Fibroblast of skin of right biceps (primary cell): ENCODE measurements at places on chromosomes 12 and 14.

DNA sequence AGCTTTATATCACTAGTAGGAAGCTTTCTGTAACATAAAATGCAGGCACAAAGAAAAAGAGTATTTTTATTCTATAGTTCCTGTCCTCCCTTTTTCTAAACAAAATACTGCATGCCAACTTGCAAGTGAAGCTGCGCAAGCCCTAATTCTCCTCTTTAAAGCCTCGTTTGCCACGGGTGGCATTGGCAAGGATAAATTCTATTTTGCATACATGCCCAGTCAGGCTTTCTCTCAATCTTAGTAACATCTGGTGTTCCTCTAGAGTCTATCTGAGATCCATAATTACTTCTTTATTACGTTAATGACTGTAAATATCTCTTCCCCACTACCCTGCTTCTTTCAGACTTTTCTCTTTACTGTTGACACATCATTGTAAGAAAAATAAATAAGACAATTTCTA is 97.1 kb upstream of the DAAM1 start:
- DNase-seq: no peak

- no peak for DNase-seq
Measured at GRCh38 chr14:96418075-96418474, 26.1 kb downstream of the AK7 start.

GRCh38 chr12:2749580-2749979 is 45.2 kb upstream of the FKBP4 start:
- no peak for DNase-seq

DNA sequence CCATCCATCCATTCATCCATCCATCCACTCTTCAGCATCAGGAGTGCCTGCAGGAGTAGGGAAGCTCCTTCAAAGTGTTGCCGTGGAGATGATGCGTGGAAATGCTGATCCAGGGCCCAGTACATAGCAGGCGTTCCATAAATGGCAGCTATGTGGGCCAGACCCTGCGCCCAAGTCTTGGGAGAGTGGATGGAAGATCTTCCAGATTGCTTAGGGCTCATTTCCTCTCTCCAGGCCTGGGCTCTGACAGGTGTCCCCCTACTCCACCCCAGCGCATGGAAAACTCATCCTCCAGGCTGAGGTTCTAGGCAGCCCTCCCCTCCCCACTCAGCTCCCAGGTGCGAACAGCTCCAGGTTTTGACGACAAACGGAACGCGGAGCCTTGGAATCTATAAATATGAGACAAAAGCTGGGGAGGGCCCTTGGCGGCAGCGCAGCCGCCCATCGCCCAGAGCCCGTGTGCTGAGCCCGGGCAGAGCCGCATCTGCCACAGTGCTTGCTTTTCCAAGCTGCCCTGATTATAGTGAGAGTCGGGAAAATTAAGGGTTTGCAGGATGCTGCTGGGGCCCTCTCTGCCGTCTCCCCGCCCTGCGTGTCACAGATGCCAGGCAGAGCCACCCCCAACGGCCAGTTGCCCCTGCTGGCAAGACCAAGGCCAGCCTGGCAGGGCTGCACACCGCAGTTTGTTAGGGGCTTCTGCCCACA is 1.6 kb downstream of the BEGAIN start:
- DNase-seq: no peak

DNA sequence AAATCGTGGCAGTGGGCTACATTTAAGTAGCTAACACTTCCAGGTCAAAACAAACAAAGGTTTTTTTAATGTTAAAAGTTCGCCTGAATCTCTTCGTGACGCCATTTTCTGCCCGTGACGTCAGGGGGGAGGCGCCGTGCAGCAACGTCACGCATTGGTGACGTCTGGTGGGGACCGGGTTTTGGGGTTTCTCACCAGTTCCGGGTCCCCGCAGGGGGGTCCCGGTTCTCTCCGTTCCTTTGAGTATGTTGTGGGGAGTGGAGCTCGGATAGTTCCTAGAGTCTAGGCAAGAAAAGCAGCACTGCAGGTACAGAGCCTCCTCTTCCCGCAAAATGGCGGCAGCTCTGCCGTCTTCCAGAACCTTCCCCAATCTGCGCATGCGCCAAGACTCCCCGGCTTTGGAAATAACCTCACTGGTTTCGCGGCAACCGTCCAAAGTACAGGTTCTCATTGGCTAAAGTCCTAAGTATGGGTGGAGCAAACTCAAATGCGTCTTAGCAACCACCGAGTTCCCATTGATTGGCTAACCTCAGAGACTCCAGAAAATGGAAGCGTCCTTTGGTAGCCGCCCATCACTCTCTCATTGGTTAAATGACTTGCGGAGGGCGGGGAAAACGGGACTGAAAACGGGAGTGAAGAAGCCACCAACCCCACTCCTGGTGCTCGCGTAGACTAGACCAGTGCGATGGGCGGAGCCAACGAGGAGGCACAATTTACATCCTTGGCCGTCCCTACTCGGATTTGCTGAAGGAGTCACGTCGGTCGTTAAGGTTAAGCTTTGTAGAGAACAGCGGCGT is at the start of gene RBM23:
TSS of gene RBM23 (minus strand) at position 346 of the 797 bp plus-strand sequence.
- peak; percentile 100 for DNase-seq

- DNase-seq: no peak
Measured at GRCh38 chr12:10207136-10207535, 5.5 kb upstream of the GABARAPL1 start.

DNA sequence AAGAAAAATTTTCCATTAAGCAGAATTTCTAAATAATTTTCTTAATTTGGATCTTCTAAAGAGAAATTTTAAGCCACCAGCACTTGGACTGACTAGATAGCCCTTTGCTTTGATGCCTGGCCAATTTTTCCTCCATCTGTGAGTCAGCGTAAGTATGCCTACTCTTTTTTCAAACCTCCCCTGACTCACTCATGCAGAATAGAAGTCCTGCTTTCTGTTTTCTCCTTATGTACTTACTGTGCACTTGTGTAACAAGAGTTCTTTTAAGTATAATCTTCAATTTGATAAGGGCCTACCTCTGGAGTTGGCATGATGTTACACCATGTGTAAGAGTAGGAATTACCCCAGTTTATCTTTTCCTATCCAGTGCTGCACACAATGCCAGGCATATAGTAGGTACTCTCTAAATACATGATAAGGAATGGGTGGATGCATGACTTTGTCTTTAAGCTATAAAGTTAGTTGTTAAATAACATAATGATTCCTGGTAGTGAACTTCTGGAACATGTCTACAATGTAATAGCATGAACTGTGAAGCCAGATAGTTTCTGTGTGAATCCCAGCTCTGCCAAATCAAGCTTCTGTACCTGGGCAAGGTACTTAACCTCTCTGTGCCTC is 329.6 kb downstream of the TMTC2 start:
- peak; percentile 82 for DNase-seq

- no peak for DNase-seq
Measured at GRCh38 chr12:56816491-56816890, 53.4 kb downstream of the HSD17B6 start.

DNA sequence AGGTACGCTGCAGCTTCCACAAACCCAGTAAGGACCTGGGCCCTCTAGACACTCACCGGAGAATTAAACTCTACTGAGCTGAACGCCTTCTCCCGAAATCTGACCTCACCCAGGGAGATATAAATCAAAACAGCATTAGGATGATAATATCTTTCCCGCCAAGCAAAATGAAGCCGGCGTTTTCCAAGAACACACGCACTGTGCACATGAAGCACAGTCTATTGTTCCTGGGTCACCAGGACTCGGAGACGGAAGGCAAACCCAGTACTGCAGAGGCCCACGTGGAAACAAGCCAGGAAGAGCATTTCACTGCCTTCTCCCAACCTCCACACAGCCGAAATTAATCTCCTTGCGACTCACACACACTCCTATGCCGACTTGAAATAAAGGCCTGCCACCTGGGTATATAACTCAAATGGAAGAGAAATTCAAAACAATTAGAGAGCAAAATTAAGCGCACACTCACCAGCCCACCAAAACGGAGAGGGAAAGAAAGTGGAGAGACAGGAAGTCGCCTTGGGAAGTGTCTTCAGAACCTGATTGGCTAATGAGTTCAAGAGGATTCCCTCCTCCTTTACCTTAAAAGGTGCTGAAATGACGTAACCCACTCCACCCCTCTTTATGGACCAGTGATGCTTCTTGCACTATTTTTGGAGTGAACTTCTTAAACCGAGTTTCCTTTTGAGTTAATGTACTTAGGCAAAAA is at the start of gene CCNB1IP1:
TSS of gene CCNB1IP1 (minus strand) at position 492 of the 706 bp plus-strand sequence. CDS start 16,756 bp downstream, outside the sequence.
- DNase-seq: peak; percentile 92

DNA sequence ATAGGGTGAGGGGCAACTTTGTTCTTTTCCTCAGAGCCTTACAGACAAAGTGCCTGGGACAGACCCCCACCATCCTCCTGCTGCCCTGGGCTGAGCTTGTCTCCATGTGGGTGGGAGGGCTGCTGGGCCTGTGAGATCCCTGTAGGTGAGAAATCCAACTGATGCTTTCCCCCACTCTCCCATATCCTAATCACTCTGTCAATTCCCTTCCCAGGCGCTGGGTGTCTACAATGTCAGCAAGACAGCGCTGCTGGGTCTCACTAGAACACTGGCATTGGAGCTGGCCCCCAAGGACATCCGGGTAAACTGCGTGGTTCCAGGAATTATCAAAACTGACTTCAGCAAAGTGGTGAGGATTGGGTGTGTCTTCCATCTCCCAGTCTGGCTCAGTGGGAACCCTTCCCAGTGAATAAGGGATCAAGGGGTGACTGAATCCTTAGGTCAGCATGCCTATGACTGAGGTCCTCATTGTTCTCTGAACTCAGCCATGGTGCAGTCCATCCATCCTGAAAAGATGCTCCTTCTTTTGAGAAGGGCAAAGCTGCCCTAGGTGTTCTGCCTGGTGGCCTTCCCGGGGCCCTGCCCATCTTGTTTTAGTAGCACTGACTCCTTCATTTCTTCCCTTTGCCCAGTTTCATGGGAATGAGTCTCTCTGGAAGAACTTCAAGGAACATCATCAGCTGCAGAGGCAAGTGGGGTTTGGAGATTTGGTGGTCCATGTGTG is 8.2 kb downstream of the DHRS2 start:
- no peak for DNase-seq

DNA sequence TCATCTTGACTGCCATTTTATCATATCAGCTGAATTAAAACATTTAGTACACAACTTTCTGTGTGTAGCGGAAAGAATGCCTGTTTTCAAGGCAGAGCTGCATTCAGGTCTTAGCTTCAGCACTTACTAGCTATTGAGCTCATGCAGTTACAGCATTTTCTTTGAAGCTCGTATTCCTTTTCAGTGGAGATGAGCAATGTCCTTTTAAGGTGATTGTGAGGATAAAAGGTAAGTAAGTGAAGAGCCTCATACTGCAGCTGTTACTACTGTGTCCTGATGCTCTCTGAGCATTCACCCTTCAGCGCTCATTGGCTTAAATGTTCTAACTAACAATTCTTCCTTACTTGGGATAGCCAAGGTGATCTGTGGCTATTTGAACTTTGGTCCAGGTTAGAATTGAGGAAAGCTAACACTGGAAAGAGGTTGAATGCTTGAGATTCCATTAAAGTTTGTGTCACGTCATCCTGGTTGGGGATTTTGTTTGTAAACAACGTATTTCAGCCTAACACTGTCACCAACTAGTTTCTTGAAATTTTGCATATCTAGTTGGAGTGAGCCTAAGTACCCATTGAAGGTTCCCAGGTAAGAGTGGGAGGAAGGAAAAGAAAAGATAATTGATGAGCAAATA is 71.4 kb downstream of the PAPOLA start:
- DNase-seq: no peak

DNA sequence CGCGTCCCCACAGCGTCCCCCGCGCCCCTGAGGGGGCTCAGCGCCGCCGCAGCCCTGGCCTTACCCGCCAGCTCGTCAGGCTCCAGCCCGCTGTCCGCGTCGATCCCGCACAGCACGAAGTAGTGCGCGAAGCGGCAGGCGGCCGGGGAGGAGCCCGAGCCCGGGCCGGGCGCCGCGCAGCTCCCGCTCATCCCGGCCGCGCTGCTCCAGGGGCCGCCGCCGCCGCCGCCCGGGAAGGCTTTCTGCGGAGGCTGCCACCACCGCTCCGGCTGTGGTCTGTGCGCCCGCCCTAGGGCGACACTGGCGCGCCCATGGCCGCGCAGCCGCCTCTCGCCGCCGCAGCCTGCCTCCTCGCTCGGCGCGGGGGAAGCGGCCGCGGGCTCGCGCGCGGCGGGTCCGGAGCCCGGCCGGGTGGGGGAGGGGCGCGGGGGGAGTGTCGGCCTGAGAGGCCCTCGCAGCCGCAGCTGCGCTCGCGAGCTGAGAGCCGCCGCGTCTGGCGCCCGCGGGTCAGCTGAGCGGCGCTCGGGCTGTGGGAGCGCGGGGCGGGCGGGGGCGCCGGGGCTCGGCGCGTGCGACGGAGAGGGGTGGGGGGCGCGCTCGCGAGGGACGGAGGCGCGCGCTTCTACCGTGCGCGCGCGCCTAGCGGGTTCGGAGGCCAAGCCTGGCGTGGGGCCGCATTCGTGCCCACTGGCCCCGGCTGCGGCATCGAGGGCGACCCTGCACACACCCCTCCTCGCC is at the start of gene DENND5B:
TSS of gene DENND5B (minus strand) at position 495 of the 738 bp plus-strand sequence. CDS start at position 191, 304 bp downstream.
- peak; percentile 73 for DNase-seq

DNA sequence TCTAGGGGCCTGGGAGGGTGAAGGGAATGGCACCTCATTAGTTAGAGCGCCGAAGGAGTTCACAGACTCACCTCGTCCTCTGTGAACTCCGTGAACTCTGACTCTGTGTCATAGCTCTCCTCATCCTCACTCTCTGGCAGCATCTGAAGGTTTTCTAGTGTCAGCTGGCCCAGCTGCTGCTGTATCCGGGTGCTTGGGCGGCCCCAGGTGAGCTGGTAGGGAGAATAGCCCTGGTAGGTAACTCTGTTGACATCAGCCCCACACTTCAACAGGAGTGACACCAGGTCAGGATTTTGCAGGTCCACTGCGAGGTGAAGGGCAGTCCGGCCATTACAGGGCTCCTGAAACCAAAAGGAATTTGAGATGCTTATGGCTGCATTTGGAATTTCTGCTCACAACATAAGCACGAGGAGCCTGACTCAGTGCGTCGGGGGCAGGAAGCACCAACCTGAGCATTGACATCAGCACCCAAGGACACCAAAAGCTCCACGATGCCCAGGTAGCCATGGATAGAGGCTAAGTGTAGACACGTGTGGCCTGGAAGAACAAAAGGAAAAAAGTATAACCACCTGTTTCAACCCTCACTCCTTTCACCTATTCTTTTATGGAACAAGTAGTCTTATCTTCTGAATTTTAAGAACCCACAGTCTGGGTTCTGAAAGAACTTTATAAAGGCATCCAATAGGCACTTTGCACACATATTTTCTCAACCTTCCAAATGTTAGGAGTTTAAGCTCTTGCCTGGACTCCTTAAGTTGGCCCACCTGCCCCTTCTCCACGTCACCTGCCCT is 2.0 kb downstream of the NFKBIA start:
- no peak for DNase-seq

DNA sequence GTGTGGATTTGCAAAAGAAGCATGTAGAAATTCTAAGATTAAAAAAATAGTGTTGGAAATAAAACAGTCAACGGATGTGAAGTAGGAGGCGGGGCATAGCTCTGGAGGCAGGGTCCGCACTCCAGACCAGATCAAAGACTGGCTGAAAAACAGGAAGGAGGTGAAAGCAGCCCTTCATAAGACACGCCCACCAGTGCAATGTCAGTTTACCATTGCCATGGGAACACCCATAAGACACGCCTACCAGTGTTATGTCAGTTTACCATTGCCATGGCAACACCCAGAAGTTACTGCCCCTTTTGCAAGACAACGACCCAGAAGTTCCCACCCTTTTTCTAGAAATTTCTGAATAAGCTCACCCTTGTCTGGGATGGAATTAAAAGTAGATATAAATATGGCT is 87.1 kb downstream of the FZD10 start:
- DNase-seq: no peak
